RPMI7951 (cell line): ENCODE measurements at places on chromosomes 4 and X. TPM values are rescaled to one million over a fixed set of nuclear protein-coding genes. Genes with fewer than 3 reads are reported as not detected.
A peak's percentile ranks its signal among the peaks of the same experiment; 100 is the strongest.

Gene ZAR1
- total RNA-seq: 0.12 TPM in 1 of 2 replicates, not detected in the other

- DNase-seq: no peak
These were observed 138.3 kb upstream of the USP38 start for GRCh38 chr4:143046454-143046853.

GRCh38 chrX:77447653-77448569 is 722 bp downstream of the FGF16 start:
- DNase-seq: no peak

GRCh38 chr4:8585721-8586212 is 5.6 kb downstream of the GPR78 start:
- no peak for DNase-seq

- no peak for DNase-seq
These were observed 970.4 kb downstream of the RPA4 start for GRCh38 chrX:97854086-97854485.

DNA sequence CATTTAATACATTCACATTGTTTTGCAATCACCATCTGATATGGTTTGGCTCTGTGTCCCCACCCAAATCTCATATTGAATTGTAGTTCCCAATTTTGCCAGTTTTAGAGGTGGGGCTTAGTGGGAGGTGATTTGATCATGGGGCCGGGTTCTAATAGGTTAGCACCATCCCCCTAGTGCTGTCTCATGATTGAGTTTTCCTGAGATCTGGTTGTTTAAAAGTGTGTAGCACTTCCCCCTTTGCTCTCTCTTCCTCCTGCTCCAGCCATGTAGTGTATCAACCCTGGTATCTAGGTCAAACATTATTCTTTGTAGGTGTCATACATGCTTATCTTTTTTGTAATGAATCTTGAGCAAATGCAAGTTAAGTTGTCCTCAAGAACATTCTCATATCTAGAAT is 83.3 kb upstream of the KIT start:
- no peak for DNase-seq

GRCh38 chr4:1902243-1902642 is 31.1 kb downstream of the NSD2 start:
- DNase-seq: no peak

DNA sequence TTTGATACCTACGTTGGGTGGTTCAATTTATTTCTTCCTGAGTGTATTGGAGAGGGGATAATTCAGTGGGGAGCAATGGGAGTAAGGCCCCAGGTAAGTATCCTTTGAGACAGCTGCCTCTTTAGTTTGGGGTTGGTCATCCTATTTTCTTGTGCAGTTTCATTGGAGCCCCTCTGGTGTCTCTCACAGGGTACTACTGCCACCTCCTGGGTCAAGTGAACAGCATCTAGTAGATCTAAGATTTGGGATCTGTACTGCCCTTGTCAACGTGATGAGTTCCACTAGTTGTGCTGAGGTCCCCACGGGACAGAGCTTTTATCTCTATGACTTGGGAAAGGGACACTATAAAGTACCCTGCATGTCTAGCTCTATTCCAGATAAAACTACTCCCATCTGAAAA is 80.6 kb downstream of the PBDC1 start:
- peak; percentile 54 for DNase-seq

DNA sequence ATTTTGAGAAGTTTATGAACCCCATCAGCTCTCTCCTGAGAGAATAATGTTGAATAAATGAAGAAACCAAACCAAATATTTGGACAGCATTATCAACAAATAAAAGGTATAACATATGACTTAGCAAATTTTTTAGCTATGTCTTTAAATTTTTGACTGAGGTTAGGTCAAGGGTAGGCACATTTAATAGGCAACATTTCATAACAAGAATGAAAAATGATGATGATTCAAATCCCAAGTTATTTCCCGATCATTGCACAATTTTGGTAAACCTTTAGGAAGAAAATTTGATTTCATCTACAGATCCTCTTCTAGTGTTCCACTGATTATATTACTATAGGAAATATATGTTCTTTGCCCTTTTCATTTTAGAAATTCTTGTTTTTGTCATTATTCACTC is 123.7 kb upstream of the TLR3 start:
- DNase-seq: no peak

DNA sequence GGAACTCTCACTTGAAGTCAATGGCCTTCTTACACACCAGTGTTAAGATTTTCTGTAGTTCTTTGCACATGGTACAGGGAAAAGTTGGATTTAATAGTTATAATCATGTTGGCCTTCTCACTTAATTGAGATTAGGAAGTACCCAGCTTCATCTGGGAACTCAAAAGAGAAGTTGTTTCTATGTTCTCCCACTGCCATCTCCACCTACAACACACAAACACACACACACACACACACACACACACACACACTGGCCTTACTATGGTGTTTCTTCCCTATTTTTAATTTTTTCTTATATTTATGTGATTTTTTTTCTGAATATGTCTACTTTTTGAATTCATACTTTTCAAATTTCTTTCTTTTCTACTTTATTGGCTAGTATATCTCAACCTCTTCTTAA is 10.0 kb upstream of the CHIC2 start:
- no peak for DNase-seq

DNA sequence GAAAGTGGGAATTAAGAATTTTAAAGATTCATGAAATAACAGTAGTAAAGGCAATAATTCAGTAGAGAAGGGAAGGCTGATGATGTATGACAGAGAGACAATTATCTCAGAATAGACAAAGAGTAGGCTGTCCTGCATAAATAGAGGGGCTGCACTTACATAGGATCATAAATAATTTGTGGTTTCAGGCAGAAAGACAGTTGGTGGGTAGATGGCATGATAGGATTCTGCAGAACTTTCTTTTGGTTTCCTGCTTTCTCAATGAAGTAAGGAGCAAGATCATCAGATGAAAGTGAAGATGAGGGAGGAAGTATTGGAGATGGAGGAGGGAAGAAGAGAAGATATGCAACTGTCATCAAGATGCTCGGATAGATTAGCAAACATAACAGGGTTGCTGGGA is 604.9 kb upstream of the ZFP42 start:
- peak; percentile 12 for DNase-seq

- DNase-seq: no peak
These were observed 55.5 kb downstream of the ADRA2C start for GRCh38 chr4:3821580-3822229.

DNA sequence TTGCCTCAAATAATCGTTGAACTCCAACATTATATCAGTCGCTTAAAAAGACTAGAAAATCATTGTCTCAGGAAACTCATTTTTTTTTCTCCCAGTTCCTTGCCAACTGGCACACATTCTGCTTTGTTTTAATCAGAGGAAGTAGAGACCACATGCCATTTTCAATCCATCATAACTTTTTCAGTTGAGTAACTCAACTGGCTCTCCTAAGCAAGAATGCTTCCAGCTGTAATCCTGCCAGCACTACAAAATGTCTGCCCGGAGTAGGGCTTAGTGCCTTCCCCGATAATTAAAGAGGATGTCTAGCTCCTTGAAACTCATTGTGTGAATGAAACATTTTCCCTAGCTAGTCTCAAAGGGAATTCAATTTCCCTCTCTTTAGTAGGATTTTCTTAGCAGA is 33.0 kb downstream of the FREM3 start:
- no peak for DNase-seq

- no peak for DNase-seq
These were observed 611.6 kb upstream of the ADGRL3 start for GRCh38 chr4:60588556-60588955.

- peak; percentile 46 for DNase-seq
These were observed 14.1 kb downstream of the RPGR start for GRCh38 chrX:38313190-38313589.

Gene ZNF280C
- 2.8 and 4.1 TPM in 2 replicates for total RNA-seq

- DNase-seq: no peak
These were observed 29.9 kb upstream of the SOWAHD start for GRCh38 chrX:119728487-119728886.

Gene SCRG1
- total RNA-seq: 0.10 and 0.12 TPM in 2 replicates

- DNase-seq: peak; percentile 22
These were observed 29.3 kb upstream of the PTPN13 start for GRCh38 chr4:86564795-86565194.

DNA sequence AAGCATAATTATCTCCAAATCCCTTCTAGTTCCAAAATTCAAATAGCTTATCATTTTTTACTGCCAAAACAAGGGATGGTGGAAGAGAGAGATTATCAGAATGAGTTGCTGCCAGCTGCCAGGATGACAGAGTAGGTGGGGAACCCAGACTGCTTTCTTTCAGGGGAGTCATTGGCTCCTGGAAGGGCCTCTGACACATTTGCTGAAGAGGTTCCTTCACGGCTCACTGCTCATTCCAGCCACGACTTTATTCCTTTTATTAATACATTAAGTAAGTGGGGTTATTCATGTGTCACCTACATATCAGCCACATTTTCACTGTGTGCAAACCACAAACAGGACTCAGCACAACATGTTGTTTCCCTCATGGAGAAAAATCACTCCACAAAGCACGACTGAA is 12.7 kb upstream of the SMIM43 start:
- no peak for DNase-seq

DNA sequence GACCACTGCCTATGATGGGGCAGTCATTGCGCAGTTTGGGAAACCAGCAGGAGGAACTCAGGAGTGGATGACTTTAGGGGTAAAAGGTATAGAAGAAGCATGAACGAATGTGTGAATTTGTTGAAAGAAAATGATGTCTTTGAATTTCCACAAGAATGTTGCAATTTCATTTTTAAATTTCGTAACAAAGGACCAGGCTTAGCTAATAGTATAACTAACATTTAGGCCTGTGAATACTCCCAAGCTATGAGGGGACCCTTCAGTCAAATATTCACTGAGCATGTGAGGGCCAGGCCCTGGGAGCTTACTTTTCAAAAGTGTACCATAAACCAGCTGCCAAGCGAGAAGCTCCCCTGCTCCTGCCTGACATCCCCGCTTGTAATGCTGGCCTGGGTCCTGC is 5.3 kb downstream of the MPC1L start:
- no peak for DNase-seq

- DNase-seq: no peak
These were observed 55.6 kb downstream of the RNF150 start for GRCh38 chr4:141077611-141078225.

Gene IL1RAPL1
- 4.3 and 4.6 TPM in 2 replicates for total RNA-seq

Gene ERAS
- total RNA-seq: not detected in 2 replicates

GRCh38 chr4:88802585-88803286 is 105.1 kb upstream of the NAP1L5 start:
- no peak for DNase-seq

- peak; percentile 57 for DNase-seq
These were observed 58.9 kb downstream of the ARX start for GRCh38 chrX:24956828-24957227.

Gene NDST4
- not detected in 2 replicates for total RNA-seq

- DNase-seq: no peak
These were observed 31.8 kb downstream of the MSL3 start for GRCh38 chrX:11789809-11790208.

- no peak for DNase-seq
These were observed 7.4 kb upstream of the HDAC6 start for GRCh38 chrX:48794340-48794910.

Gene GNRHR
- not detected in 2 replicates for total RNA-seq

- no peak for DNase-seq
These were observed 121.2 kb upstream of the TET2 start for GRCh38 chr4:105025263-105026017.

GRCh38 chr4:32624943-32625603 is 1904.9 kb downstream of the PCDH7 start:
- no peak for DNase-seq

- peak; percentile 19 for DNase-seq
These were observed 664.9 kb upstream of the LCORL start for GRCh38 chr4:18686338-18687037.

DNA sequence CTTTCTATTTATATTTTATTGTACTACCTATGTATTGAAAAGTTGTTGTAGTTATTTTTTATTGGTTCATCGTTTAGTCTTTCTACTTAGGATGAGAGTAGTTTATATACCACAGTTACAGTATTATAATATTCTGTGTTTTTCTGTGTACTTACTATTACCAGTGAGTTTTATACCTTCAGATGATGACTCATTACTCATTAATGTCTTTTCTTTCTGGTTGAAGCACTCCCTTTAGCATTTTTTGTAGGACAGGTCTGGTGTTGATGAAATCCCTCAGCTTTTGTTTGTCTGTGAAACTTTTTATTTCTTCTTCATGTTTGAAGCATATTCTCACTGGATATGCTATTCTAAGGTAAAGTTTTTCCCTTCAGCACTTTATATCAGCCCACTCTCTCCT is 7.7 kb downstream of the LUZP4 start:
- no peak for DNase-seq

Gene PCSK1N
- total RNA-seq: 0.36 and 0.59 TPM in 2 replicates

Gene TMPRSS11F
- total RNA-seq: 0.10 TPM in 1 of 2 replicates, not detected in the other

GRCh38 chr4:39521253-39521919 is 5.9 kb downstream of the UGDH start:
- peak; percentile 47 for DNase-seq

Gene ARHGEF9
- total RNA-seq: 12.2 and 12.4 TPM in 2 replicates

DNA sequence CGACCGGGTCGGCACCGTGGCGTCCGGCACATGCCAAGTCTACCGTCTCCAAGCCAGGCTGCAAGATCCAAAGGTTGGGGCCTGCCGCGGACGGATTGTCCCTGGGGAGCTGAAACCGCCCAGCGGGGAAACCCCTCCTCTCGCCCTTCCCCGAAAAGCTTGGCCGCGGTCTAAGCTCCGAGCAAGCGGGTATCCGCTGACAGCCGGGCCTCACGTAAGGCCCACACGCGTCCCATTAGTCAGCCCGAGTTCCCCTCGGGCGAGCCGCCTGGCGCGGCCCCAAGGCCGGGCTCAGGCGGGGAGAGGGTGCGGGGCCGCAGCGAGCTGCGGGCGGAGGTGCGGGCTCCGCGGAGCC is 6.8 kb upstream of the BCOR start:
- DNase-seq: no peak

- no peak for DNase-seq
These were observed 308.0 kb downstream of the PPP3CA start for GRCh38 chr4:101039367-101039766.

Gene IL13RA2
- 59.2 and 67.6 TPM in 2 replicates for total RNA-seq

Gene HMGN5
- total RNA-seq: 1.2 and 3.4 TPM in 2 replicates

Gene APLN
- 0.98 and 1.2 TPM in 2 replicates for total RNA-seq

DNA sequence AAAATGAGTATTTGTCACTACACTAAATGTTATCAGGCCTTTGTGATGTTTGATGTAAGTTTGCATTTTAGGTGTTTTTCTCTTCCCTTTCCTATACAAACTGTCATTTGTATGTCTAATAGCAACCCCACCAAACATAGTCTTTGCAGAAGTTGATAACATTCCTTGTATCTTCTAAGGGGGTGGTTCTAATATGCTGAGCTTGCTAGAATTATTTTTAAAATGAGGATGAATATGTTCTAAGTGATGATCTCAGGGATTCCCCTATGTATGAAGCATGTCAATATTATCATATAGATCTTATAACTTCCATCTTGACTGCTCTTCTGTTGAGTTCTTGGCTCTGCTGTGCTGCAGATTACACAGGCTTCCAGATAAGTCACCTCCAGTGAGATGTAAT is 3.1 kb downstream of the CHM start:
- DNase-seq: no peak

DNA sequence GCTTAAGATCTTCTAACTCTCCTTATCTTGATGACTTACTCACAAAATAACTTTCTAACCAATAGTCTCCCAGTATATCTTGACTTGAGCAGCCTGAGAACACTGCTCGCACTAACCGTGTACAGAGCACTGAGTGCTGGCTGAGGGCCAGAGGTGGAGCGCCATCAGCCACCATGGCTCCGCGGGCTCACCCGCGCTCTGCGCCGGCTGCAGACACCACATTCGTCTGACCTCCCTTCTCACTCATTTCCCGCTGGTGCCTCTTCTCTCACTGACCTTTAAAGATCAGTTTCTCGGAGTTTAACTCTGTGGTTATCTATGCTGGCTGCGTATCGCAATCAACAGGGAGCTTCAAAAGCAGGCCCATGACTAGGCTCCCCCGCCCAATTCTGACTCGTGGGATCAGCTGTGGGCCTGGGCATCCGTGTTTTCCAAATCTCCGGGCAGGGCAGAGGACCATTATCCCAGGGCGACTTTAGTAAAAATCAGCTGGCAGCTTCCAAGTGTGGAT is 78.6 kb downstream of the HAUS3 start:
- DNase-seq: no peak
